Panc1 (cell line): ENCODE measurements at places on chromosomes 12 and 14. TPM values are rescaled to one million over a fixed set of nuclear protein-coding genes. Genes with fewer than 3 reads are reported as not detected.

SLC17A8 gene
- total RNA-seq = not detected

RFX4 gene
- total RNA-seq = not detected

PROX2 gene
- total RNA-seq = not detected

ART4 gene
- not detected for total RNA-seq

CLEC2A gene
- not detected for total RNA-seq

ACOT6 gene
- total RNA-seq = not detected

MYO1H gene
- total RNA-seq = not detected

NUP37 gene
- total RNA-seq = 47.7 TPM

NFYB gene
- total RNA-seq = 31.5 TPM

FLRT2 gene
- total RNA-seq = 4.5 TPM

LIN52 gene
- total RNA-seq = 6.7 TPM

DLK1 gene
- total RNA-seq = 0.69 TPM

TRHDE gene
- 1.9 TPM for total RNA-seq

RBM19 gene
- total RNA-seq = 44.8 TPM

PCNX4 gene
- total RNA-seq = 60.0 TPM

ANO2 gene
- total RNA-seq = not detected

CD163 gene
- total RNA-seq = 0.64 TPM

RNFT2 gene
- 12.3 TPM for total RNA-seq

HRK gene
- 0.44 TPM for total RNA-seq

MAGOHB gene
- total RNA-seq = 22.5 TPM

IAPP gene
- not detected for total RNA-seq

PYM1 gene
- 32.2 TPM for total RNA-seq

SELPLG gene
- 0.41 TPM for total RNA-seq

CIROP gene
- not detected for total RNA-seq

EMP1 gene
- total RNA-seq = 18.6 TPM

ADCY6 gene
- 24.1 TPM for total RNA-seq

POTEG gene
- not detected for total RNA-seq

CPNE6 gene
- not detected for total RNA-seq

NINJ2 gene
- total RNA-seq = 1.9 TPM

NANOG gene
- total RNA-seq = 0.62 TPM

KRT2 gene
- total RNA-seq = 0.33 TPM

MFAP5 gene
- total RNA-seq = not detected

ADAM21 gene
- 0.08 TPM for total RNA-seq

CACNA1C gene
- 0.03 TPM for total RNA-seq

TEP1 gene
- total RNA-seq = 17.1 TPM

LALBA gene
- total RNA-seq = not detected

ANP32D gene
- not detected for total RNA-seq

IFNG-AS1 gene
- total RNA-seq = not detected

IL26 gene
- not detected for total RNA-seq

KRT78 gene
- not detected for total RNA-seq

SDS gene
- total RNA-seq = 0.15 TPM

TAS2R43 gene
- 0.36 TPM for total RNA-seq

LRTM2 gene
- total RNA-seq = not detected
